Activated CD4-positive, alpha-beta T cell treated with anti-CD3 and anti-CD28 coated beads, Interleukin-2, amount 10 ng/mL, durations not matched to agents 24 days and 14 days (primary cell): ENCODE measurements at places on chromosomes 3 and 15. TPM values are rescaled to one million over a fixed set of nuclear protein-coding genes. Genes with fewer than 3 reads are reported as not detected.

DNA sequence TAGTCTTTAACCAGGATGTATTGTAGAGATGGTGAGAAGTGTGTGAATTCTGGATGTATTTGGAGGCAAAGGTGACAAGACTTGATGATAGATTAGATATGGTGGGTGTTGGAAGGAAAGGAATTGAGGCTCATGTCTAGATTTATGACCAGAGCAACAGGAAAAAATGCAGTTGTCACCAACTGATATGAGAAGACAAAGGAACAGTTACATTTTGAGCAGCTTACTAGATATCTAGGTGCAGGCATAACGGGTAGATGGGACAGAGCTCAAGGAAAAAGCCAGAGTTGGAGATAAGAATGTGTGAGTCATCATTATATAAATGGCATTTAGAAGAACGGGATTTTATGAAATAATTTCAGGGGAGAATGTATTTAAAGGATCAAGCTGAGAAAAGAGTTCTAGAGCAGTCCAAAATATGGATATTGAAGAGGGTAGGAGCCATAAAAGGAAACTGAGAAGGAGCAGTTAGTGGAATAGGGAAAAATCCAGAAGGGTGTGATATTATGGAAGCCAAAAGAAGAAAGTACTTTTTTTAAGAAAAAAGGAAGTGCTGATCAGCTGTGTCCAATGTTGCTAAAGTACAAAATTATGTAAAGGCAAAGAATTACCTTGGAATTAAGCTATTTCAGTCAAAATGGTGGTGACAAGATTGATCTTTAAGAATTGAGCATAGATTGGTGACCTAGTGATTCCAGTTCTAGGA lies 262.5 kb downstream of the CGGBP1 start:
- no peak overlapping the region for H3K27ac ChIP-seq
- H3K4me3 ChIP-seq = peak overlapping the region; percentile 6
- no peak for DNase-seq
- peaks cover 20% of the 10 kb centered on the region for H3K4me1 ChIP-seq
- H3K36me3 ChIP-seq = no peaks in the 10 kb centered on the region

GRCh38 chr3:156664011-156664830 lies 10.2 kb upstream of the TIPARP start:
- peaks cover 63% of the 10 kb centered on the region for H3K4me1 ChIP-seq
- H3K36me3 ChIP-seq = peaks cover 3% of the 10 kb centered on the region
- H3K4me3 ChIP-seq = peak overlapping the region; percentile 63
- H3K27ac ChIP-seq = peak overlapping the region; percentile 77

DNA sequence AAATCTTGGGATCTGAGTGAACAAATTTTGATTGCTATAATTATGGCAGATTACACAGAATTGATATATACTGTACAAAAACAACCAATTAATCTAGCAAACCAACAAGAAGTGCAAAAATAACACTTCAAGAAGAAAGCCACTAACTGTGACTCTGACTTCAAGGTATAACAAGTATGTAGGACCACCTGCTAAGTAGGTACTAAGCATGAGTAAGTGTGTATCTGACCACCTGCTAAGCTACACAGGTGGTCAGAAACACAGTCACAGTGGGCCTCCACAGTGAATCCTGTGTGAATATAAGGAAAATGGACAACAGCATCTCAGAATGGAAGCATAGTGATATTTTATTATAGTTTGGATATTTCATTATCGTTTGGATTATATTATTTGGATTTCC lies 14.8 kb upstream of the PLSCR4 start:
- no peaks in the 10 kb centered on the region for H3K4me1 ChIP-seq
- no peak for DNase-seq
- H3K4me3 ChIP-seq = no peak overlapping the region
- H3K27me3 ChIP-seq = peaks cover 11% of the 10 kb centered on the region
- H3K36me3 ChIP-seq = no peaks in the 10 kb centered on the region

GRCh38 chr3:101036213-101036618 lies 43.0 kb upstream of the ABI3BP start:
- no peak overlapping the region for H3K27ac ChIP-seq
- no peak overlapping the region for H3K4me3 ChIP-seq
- no peaks in the 10 kb centered on the region for H3K27me3 ChIP-seq
- no peak for DNase-seq

- no peak overlapping the region for H3K4me3 ChIP-seq
- no peak for DNase-seq
- H3K4me1 ChIP-seq = peaks cover 22% of the 10 kb centered on the region
- H3K27me3 ChIP-seq = peaks cover 26% of the 10 kb centered on the region
- no peak overlapping the region for H3K27ac ChIP-seq
- H3K36me3 ChIP-seq = no peaks in the 10 kb centered on the region
Measured at GRCh38 chr15:39585871-39586301, 5.0 kb downstream of the THBS1 start.

DNA sequence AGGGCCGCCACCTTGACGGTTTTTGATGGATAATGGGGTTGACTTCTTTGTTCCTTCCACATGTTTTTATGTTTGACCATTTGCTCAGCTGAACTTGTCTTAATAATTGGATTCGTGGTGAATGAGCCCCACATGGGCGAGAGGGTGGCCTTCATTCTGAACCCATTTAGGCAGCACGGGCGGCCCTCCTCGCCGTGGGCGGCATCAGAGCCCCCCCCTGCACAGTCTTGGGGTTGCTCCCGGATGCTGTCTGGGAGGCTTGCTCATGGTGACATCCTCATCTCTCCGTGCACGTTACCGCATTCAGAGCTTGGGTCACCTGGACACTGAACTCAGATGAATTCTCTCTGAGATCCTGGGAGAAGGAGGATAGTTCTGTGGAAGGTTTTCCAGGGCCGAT lies 172.3 kb upstream of the OSBPL11 start:
- H3K4me3 ChIP-seq = peak overlapping the region; percentile 75
- H3K27me3 ChIP-seq = peaks cover 22% of the 10 kb centered on the region
- H3K27ac ChIP-seq = no peak overlapping the region

GRCh38 chr3:43372809-43373559 lies 86.6 kb downstream of the SNRK start:
- no peaks in the 10 kb centered on the region for H3K27me3 ChIP-seq
- DNase-seq = no peak
- H3K36me3 ChIP-seq = no peaks in the 10 kb centered on the region
- H3K4me3 ChIP-seq = no peak overlapping the region
- H3K4me1 ChIP-seq = peaks cover 3% of the 10 kb centered on the region

DNA sequence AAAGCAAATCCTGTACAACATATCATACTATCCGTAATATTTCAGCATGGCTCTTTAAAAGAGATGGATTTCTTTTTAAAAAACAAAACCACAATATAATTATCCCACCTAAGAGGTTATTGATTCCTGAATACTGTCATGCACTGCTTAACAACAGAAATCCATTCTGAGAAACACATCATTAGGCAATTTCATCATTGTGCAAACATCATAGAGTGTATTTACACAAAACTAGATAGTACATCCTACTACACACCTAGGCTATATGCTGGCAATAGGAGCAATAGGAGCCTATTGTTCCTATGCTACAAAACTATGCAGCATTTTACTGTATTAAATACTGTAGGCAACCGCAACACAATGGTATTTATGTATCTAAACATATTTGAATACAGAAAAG lies 242.0 kb downstream of the NEK10 start:
- H3K4me3 ChIP-seq = no peak overlapping the region
- H3K4me1 ChIP-seq = no peaks in the 10 kb centered on the region
- no peaks in the 10 kb centered on the region for H3K36me3 ChIP-seq

DNA sequence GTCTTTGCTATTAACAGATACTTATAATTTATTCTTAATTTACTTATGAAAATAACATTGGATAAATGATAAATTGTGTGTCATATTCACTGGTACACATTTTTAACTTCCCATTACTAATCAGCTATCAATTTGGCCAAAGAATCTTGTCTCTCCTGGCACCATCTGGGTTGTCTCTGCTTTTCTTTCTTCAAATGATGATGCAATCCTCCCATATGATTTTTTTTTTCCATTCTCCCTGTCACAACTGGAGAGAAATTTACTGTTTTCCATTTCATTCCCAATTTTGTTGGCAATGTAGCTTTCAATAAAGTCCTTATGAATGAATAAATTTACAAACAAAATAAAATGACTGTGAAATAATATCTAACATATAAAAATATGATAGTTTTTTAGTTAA lies 743.7 kb upstream of the EPHA6 start:
- no peak for DNase-seq
- H3K27me3 ChIP-seq = no peaks in the 10 kb centered on the region
- H3K4me3 ChIP-seq = no peak overlapping the region
- no peaks in the 10 kb centered on the region for H3K36me3 ChIP-seq
- no peaks in the 10 kb centered on the region for H3K4me1 ChIP-seq

- no peak for DNase-seq
- no peaks in the 10 kb centered on the region for H3K36me3 ChIP-seq
- no peak overlapping the region for H3K4me3 ChIP-seq
- no peaks in the 10 kb centered on the region for H3K4me1 ChIP-seq
Measured at GRCh38 chr3:61872077-61872706, 310.8 kb downstream of the PTPRG start.

- H3K27ac ChIP-seq = no peak overlapping the region
- H3K27me3 ChIP-seq = no peaks in the 10 kb centered on the region
- no peaks in the 10 kb centered on the region for H3K4me1 ChIP-seq
- H3K4me3 ChIP-seq = no peak overlapping the region
- DNase-seq = no peak
Measured at GRCh38 chr3:162892921-162893793, 1396.5 kb downstream of the OTOL1 start.

- no peaks in the 10 kb centered on the region for H3K4me1 ChIP-seq
- H3K27ac ChIP-seq = no peak overlapping the region
- no peak overlapping the region for H3K4me3 ChIP-seq
- peaks cover 12% of the 10 kb centered on the region for H3K27me3 ChIP-seq
Measured at GRCh38 chr15:89009080-89009479, 79.2 kb upstream of the ABHD2 start.

- no peaks in the 10 kb centered on the region for H3K27me3 ChIP-seq
- no peak for DNase-seq
- no peak overlapping the region for H3K27ac ChIP-seq
Measured at GRCh38 chr3:147589016-147589415, 179.9 kb downstream of the ZIC1 start.

- peak overlapping the region; percentile 41 for H3K4me3 ChIP-seq
- H3K36me3 ChIP-seq = peaks cover 6% of the 10 kb centered on the region
- peaks cover 30% of the 10 kb centered on the region for H3K4me1 ChIP-seq
- peak overlapping the region; percentile 52 for H3K27ac ChIP-seq
- peak; percentile 91 for DNase-seq
Measured at GRCh38 chr15:89206908-89207331, 14.5 kb downstream of the RLBP1 start.

GRCh38 chr3:64673159-64673715 lies 14.6 kb downstream of the ADAMTS9 start:
- DNase-seq = no peak
- H3K27me3 ChIP-seq = no peaks in the 10 kb centered on the region
- no peak overlapping the region for H3K27ac ChIP-seq
- H3K36me3 ChIP-seq = no peaks in the 10 kb centered on the region

GRCh38 chr15:38941399-38941953 lies 376.9 kb upstream of the RASGRP1 start:
- H3K27ac ChIP-seq = no peak overlapping the region
- no peak for DNase-seq
- H3K4me1 ChIP-seq = no peaks in the 10 kb centered on the region
- H3K4me3 ChIP-seq = no peak overlapping the region
- no peaks in the 10 kb centered on the region for H3K36me3 ChIP-seq

- peaks cover 52% of the 10 kb centered on the region for H3K4me1 ChIP-seq
- peaks cover 16% of the 10 kb centered on the region for H3K36me3 ChIP-seq
- no peak for DNase-seq
Measured at GRCh38 chr3:192863091-192863420, 54.6 kb downstream of the MB21D2 start.

DNA sequence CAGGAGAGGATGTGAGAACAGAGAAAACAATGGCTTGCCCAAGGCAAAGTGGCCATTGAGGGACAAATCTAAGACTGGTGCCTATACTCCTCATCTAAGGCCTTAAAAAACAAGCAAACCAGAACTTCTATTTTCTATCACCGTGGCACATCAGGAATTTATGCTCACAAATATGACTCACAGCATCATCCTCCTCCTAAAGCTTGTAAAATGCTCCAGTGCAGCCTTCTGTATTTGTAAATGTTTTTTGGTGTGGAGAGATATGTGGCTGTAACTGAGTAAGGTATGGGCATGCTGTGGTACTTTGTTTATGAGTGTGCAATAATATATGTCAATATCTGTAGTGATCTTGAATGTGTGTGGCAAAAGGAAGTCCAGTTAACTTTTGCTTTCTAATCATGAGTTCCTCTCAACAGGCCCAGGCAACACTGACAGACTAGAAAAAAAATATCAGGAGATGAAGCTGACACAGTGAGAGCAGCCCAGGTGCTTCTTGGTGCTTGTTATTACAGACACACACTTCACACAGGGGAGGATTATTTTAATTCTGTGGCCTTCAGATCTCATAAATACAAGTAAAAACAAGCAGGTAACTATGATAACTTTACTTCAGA lies 60.3 kb downstream of the CTNNB1 start:
- H3K27me3 ChIP-seq = no peaks in the 10 kb centered on the region
- no peaks in the 10 kb centered on the region for H3K4me1 ChIP-seq
- peak; percentile 42 for DNase-seq
- no peaks in the 10 kb centered on the region for H3K36me3 ChIP-seq
- no peak overlapping the region for H3K4me3 ChIP-seq

DNA sequence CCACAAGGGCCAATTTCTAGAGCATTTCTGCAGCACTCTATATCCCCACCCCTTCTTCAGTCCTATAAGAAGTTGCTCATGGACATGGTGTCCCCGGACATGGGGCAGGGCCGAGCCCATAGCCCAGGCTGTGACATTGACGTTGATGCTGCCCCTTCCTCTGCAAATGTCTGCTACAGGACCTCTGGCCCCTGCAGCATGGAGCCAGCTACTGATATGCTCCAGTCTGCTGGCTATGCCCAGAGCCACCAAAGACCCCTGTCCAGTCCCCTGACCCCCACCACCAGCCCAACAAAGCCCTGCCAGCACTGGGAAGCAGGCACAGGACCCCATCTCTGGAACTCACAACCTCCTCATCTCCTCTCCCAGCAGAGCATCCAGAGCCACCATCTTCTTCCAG lies 120.1 kb upstream of the SMAD3 start:
- H3K36me3 ChIP-seq = no peaks in the 10 kb centered on the region
- H3K27ac ChIP-seq = no peak overlapping the region
- DNase-seq = no peak
- peaks cover 13% of the 10 kb centered on the region for H3K4me1 ChIP-seq
- no peak overlapping the region for H3K4me3 ChIP-seq
- no peaks in the 10 kb centered on the region for H3K27me3 ChIP-seq

DNA sequence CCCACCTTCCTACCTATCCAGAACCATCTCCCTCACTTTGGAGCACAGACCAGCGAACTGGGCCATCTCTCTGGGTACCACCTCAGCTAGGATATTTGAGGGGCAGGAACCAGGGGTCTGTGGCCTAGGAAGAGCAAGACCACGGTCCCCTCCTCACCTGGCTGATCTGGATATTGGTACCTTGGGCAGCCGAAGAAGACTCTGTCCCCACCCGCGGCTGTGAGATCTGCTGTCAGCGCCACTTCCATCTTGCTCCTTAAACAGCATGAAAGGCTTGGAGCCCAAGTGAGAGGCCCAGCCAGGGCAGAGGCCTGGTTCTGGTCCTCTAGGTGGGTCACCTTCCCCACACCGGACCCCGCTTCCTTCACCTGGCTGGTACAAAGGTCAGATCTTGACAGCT lies 26.6 kb downstream of the SEC61A1 start:
- H3K27ac ChIP-seq = no peak overlapping the region
- peaks cover 8% of the 10 kb centered on the region for H3K4me1 ChIP-seq

GRCh38 chr3:1348547-1348946 lies 255.7 kb downstream of the CNTN6 start:
- no peak for DNase-seq
- no peak overlapping the region for H3K4me3 ChIP-seq
- H3K36me3 ChIP-seq = no peaks in the 10 kb centered on the region
- H3K27ac ChIP-seq = no peak overlapping the region

NFKBIZ gene
- total RNA-seq = 57.2 and 59.2 TPM in 2 replicates

MELTF gene
- total RNA-seq = 8.8 and 10.6 TPM in 2 replicates

SPINK8 gene
- total RNA-seq = not detected in 2 replicates

GOLGA6B gene
- not detected in 2 replicates for total RNA-seq

EPHB1 gene
- 1.6 and 2.3 TPM in 2 replicates for total RNA-seq

FSIP1 gene
- total RNA-seq = 0.37 and 0.47 TPM in 2 replicates
